Activated T-helper 2 cell treated with anti-CD3 and anti-CD28 coated beads, Interferon-gamma antibody, Interleukin-2, Interleukin-4, amounts not matched to agents 10 μg/mL and 5 μg/mL and 100 μg/mL, durations not matched to agents 14 hours and 24 hours and 36 hours (primary cell): ENCODE measurements at places on chromosomes 12 and 14. TPM values are rescaled to one million over a fixed set of nuclear protein-coding genes. Genes with fewer than 3 reads are reported as not detected.
A peak's percentile ranks its signal among the peaks of the same experiment; 100 is the strongest.

Gene ACVRL1
- total RNA-seq = not detected in 2 replicates

GRCh38 chr14:102589761-102590290 is 2.6 kb upstream of the RCOR1 start:
- no peak for DNase-seq

DNA sequence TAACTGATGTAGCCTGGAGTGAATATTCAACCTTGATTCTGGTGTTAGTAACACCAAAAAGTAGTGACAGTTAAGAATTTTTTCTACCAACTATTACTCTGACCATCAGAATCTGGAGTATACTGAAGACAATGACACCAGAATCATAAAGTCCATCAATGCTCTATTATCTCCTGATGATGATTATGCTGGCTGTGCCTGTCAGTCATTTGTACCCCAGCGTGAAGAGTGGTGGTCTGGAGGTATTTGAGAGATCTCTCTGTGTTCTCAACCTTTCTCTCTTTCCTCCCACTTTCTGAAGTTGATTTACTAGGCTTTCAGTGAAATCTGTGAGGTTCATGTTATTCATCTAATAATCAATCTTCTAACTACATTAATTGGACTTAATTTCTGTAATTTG is 615.4 kb downstream of the SLC16A7 start:
- no peak for DNase-seq

Gene STXBP6
- not detected in 2 replicates for total RNA-seq

DNA sequence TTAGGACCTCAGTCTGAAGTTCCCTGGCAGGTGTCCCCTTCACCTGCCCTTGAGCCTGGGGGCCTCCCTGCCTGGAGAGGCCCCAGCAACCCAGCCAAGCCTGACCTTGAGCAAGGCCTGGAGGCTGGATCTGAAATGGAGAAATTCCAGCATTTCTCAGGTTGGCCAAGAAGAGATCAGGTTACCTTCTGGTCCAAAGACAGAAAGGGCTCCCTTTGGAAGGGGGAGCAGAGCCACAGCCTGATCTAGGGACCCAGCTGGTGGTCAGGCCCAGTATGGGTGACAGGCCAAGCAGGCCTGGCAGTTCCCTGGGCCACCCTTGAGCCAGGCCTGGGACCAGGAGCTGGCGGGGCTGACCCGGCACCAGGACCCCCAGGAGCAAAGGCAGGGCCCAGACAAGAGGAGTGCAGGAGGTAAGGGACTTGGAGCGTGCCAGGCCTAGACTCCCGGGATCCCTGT is 82.8 kb downstream of the TNFAIP2 start:
- DNase-seq = no peak

GRCh38 chr14:35932136-35932535 is 106.0 kb downstream of the BRMS1L start:
- no peak for DNase-seq

- DNase-seq = no peak
Observed at GRCh38 chr14:21133901-21134300, 22.0 kb downstream of the OR5AU1 start.

GRCh38 chr14:98984719-98985041 is 287.3 kb downstream of the BCL11B start:
- DNase-seq = peak; percentile 82

Gene GYS2
- total RNA-seq = 0.07 and 0.14 TPM in 2 replicates

Gene CMA1
- total RNA-seq = 0.25 TPM in 1 of 2 replicates, not detected in the other

GRCh38 chr12:9651265-9651729 is 18.2 kb upstream of the CLEC2D start:
- peak; percentile 62 for DNase-seq

Gene P2RX7
- total RNA-seq = 6.5 and 6.6 TPM in 2 replicates
